ENCODE measurements at places on chromosomes 12 and 14.

DNA sequence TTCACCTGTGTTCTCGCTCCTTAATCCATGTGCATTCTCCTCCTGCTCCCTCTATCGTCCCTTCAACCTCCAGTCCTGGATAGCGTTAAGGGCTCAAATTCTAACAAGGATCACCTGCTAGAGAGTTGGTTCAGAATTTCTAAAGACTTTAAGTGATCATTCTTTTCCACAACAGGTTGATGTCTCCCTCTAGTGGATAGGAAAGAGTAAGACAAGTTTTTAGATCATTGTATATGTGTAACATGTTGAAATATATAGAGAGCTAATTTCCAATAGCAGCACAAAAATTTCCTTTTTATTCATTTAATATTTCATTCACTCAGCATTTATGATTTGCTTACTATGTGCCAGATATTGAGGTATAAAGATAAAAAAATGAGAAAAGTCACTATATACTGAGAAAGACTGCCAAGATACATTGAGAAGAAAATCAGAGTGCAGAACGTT is 9.3 kb upstream of the ESR2 start:
- no peak for DNase-seq

DNA sequence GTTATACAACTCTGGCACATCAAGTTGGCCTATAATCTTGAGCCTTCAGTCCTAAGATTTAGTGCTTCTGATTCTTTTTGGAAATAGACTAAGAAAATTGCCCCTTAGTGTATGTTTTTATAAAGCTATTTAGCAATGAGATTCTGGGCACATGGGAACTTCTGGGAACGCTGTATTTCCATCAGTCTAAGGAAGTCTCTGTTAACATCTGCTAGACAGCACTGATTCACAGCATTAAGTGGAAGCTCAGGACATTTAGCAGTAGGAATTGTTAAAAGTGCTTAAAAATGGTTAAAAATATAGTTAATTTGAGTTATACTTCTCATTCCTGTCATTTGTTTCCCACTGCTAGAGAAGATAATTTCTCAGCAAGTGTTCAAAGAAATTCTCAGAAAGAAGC is 579.1 kb downstream of the SLC16A7 start:
- no peak for DNase-seq

- DNase-seq = no peak
These were observed 126.7 kb upstream of the RFLNA start for GRCh38 chr12:124168016-124168786.

GRCh38 chr14:70425354-70425753 is 8.5 kb upstream of the SYNJ2BP start:
- DNase-seq = no peak

DNA sequence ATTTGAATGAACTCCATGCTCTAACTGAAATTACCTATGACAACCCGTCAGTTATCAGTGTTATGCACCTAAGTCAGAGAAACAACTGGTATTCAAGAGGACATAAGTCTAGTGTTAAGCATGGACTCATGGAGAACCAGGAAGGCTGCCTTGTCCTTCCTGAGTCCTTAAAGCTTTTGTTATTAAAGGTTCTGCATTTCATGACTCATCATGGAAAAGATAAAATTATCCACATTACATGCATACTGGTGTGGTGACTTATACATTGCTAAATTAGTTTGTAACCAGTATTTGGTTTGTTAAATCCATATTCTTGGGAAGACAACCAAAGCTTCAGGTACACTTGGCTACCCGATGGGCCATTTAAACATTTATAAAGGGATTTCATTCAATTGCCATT is 6.5 kb upstream of the OR4E1 start:
- no peak for DNase-seq

GRCh38 chr12:21638054-21638891 is 19.4 kb downstream of the LDHB start:
- DNase-seq = no peak

- DNase-seq = no peak
These were observed 1474.6 kb upstream of the TMEM132C start for GRCh38 chr12:126792411-126792810.

GRCh38 chr12:75289753-75290152 is 40.4 kb downstream of the CAPS2 start:
- DNase-seq = no peak

DNA sequence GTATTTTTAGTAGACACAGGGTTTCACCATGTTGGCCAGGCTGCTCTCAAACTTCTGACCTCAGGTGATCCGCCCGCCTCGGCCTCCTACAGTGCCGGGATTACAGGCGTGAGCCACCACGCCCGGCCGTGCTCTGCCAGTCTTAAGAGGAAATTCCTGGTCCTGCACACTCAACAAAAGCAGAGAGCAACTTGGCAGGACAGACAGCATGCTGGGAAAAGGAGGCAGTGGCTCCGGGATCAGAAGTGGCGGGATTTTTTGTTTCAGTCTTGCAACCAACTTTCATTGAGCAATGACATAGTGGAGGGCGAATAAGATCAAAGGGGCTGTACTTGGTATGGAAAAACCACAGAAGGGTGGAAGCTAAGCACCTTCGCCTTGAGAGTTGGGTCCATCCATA is 2.1 kb downstream of the CKAP4 start:
- no peak for DNase-seq

DNA sequence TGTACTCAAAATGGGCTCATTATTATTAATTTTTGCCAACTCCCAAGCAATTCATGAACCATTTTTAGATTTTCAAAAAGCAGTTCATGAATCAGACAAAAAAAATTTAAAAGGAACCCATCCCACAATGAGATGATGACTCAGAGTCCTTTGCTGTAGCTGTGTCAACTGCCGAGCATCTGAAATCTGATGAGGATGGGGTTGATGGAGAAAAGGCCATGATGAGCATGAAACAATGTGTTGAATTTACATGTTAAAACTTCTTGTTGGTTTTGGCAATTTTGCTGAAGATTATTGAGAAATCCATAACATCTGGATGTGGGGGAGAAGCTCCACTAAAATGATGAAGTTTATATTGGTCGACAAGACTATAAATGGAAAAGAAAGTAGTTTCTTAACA is 378.0 kb downstream of the FOXG1 start:
- no peak for DNase-seq

DNA sequence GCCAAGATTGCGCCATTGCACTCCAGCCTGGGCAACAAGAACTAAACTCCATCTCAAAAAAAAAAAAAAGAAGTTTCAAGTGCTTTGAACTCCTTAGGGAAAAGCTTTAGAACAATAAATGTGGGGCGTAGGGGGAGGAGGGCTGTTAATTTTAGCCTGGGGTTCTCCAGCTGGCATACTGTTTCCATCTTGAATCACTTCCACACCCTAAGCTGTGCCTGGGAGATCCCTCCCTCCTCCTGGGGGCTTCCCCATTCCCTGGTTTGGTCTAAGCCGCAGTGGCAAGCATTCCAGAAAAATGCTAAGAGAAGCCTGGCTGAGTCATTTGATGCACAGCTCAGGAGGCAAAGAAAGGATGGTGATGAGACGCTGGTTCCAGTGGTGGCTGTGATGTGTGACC is 2.3 kb upstream of the ZNF384 start:
- DNase-seq = no peak

DNA sequence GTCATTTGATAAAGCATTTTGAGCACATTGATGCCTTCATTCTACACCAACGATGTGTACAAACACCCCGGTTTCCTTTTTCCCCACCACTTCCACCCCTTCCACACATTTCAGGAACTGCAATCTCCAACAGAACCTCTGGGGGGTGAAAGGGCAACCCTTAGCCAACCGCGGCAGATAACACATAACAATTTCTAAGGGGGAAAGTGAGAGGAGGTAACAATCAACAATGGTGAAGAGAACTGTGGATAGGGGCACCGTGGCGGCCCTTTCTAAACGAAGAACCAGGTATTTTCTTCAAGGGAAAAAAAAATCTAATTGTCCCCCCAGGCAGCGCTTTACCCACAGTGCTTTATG is 1.1 kb downstream of the KITLG start:
- DNase-seq = no peak

DNA sequence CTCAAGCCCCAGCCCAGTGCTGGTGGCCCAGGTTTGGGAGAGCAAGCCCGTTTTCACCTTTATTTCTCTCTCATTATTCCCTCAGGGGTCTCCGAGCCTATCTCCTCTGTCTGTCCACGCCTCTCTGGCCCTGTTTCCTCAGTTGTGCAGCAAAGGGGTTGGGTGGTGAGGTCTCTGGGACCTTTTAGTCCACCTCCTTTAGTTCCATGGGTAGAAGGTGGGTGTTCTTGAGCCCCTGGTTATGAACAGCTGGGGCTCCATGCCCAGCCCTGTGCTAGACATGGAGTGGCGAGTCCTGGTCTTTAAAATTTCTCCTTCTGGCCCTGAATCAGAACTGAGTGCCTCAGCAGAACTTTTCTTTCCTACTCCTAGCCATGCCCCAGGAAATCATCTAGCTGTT is 1.3 kb upstream of the NGB start:
- no peak for DNase-seq

DNA sequence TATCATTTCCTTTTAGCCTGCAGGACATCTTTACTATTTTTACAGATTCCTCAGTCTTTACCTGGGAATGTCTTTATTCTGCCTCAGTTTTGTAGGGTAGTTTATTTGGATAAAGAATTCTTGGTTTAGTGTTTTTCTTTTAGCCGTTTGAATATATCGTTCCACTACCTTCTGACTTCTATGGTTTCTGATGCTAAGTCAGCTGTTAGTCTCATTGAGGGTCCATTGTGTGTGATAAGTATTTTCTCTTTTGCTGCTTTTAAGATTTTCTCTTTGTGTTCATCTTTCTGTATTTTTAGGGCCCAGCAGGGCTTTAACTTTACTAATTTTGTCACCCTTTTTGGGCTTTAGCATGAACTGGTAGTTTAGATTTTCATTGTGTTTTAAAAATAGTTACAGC is 113.5 kb downstream of the MNAT1 start:
- no peak for DNase-seq

- DNase-seq = no peak
These were observed 39.2 kb downstream of the ZFP36L1 start for GRCh38 chr14:68753690-68754089.

- DNase-seq = no peak
These were observed 174.1 kb upstream of the RMST start for GRCh38 chr12:97288531-97288930.

DNA sequence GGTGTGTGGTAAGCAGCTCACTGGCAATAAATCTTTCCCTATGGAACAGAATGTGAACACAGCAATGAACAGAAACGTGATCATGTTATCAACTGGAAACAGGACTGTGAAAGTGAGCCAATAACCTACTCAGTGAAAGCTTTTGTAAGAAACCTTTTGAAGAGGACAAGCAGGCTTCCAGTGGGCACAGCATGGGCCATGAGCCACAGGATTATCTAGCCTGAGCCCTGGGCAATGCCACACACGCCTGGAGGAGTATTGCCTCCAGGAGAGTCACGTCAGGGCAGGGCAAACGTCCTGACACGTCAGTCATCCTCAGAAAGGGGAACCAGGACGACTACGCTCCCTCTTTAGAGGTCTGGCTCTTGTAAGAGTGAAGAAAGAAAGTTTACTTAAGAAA is 32.3 kb downstream of the NRDE2 start:
- no peak for DNase-seq

- no peak for DNase-seq
These were observed 85.9 kb downstream of the TTC8 start for GRCh38 chr14:88910386-88910785.

DNA sequence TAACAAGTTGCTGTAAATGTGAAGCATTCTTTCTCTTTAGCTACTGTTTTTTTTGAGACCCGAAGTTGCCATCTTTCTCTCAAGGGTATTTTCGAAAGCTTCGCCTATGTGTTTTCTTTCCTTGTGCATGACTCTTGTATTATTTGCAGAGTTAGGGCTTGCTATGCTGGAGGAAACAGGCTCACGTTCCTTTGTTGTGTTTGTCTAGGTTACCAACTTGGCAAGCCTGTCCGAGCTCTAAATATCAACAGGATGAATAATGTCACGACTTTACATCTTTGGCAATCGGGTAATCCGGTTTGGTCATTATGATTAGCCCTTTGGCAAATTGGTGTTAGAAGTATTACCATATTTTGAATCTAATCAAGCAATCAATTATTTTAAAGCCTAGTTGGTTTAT is 15.9 kb upstream of the ATP6V0A2 start:
- DNase-seq = no peak

- DNase-seq = peak; percentile 73
These were observed 57.9 kb downstream of the TRPV4 start for GRCh38 chr12:109775172-109775881.

All from activated naive CD4-positive, alpha-beta T cell treated with anti-CD3 and anti-CD28 coated beads, Interleukin-2, amount 50 U/mL, for 16 hours (primary cell).